Activated CD8-positive, alpha-beta T cell treated with anti-CD3 and anti-CD28 coated beads for 36 hours (primary cell): ENCODE measurements at places on chromosomes 7 and 10.

GRCh38 chr10:80662429-80663261 lies 124.9 kb downstream of the SH2D4B start:
- peak; percentile 81 for DNase-seq
- H3K27me3 ChIP-seq: peaks cover 21% of the 10 kb centered on the region
- H3K27ac ChIP-seq: no peak overlapping the region
- H3K4me3 ChIP-seq: peak overlapping the region; percentile 44
- H3K4me1 ChIP-seq: peaks cover 3% of the 10 kb centered on the region

DNA sequence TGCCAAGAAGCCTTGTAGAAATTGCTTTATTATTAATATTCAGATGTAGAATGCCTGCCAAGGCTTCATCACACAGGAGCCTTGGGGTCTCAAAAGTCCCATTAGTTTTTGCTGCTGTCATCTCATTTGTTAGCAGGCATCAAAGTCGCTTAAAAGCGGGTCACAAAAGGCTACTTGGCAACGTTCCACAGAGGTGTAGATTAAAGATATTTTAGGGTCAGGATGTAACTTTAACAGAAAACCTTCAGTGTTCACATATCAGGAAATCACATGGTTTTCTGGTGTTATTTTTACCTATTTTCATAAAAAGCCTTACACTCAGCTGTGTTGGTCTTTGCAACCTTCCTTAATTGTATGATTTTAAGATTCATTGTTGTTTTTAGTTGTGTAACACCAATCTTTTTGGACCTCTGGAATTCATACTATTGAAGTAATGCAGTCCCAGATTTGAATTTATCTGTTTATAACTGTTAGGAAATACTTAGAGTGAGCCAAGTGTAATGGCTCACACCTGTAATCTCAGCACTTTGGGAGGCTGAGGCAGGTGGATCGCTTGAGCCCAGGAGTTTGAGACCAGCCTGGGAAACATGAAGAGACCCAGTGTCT lies 65.3 kb downstream of the TET1 start:
- no peak for DNase-seq
- H3K27me3 ChIP-seq: no peaks in the 10 kb centered on the region
- H3K4me1 ChIP-seq: peaks cover 23% of the 10 kb centered on the region
- H3K27ac ChIP-seq: peak overlapping the region; percentile 49
- no peaks in the 10 kb centered on the region for H3K36me3 ChIP-seq

GRCh38 chr10:123855008-123855684 lies 36.5 kb downstream of the CPXM2 start:
- no peaks in the 10 kb centered on the region for H3K36me3 ChIP-seq
- no peaks in the 10 kb centered on the region for H3K4me1 ChIP-seq
- no peak overlapping the region for H3K4me3 ChIP-seq

DNA sequence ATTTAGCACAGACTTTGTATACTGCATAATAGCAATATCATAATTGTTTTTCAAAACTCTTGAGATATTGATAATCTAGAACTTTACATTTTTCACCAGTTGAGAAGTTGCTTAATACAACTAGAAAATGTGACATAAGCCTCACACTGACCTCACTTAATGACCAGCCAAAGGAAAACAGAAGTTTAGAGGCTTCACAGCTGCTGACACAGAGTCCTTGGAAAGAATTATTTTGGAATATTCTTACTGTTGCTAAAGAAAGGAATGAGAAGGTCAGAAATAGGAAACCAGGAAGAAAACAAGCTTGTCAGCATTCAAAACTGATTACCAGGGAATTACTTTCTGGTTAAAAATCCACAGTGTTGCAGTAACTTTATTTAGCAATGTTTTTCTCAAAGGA lies 35.5 kb upstream of the WASL start:
- H3K4me3 ChIP-seq: no peak overlapping the region
- H3K27me3 ChIP-seq: peaks cover 3% of the 10 kb centered on the region
- H3K36me3 ChIP-seq: no peaks in the 10 kb centered on the region
- no peaks in the 10 kb centered on the region for H3K4me1 ChIP-seq
- no peak for DNase-seq
- H3K27ac ChIP-seq: no peak overlapping the region

DNA sequence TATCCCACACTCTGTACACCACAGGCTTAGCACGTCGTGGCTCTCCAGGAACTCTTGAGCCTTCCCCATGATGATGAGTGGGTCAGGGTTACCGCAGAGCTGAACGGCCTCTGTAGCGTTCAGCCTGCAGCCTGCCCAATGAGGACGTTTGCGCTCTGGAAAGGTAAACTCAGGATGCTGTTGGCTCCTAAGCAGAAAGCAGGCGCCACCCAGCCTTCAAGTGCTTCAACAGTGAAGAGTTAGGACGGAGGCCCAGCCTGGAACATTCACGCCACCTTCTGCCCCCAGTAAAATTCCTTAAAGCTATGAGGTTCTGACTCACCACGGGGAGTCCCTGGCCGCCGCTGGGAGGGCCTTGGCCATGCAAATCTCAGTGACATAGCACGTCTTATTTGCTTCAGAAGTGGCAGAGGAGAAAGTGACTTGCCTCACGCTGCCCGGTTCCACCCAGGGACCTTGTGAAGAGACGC lies 161.5 kb upstream of the SH2B2 start:
- peak; percentile 35 for DNase-seq
- no peaks in the 10 kb centered on the region for H3K27me3 ChIP-seq
- H3K27ac ChIP-seq: no peak overlapping the region

DNA sequence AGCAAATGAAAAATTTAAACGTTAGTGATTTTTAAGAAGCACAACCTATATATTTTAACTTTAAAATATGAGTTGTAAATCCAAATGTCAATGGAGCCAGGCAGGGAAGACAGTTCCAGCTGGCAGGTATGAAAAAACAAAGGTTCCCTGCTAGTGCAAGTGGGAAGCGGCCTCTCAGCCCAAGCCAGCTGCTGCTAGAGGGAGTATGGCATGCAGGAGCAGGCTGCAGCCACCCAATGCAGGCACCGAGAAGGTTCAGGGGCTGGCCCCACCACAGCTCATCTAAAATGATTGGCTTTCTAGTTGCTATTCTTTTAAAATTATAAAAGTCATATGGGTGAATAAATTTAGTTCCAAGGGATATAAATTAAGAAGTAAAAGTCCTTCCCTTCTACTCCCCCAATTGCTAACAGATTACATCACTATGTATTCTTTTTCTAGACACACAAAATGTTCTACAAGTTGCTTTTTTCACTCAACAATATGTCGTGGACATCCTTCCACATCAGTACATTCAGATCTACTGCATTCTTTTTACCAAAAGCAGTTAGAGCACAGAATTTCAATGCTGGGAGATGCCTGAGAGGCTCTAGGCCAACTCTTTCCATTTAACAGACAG lies 69.3 kb downstream of the SGMS1 start:
- no peak for DNase-seq
- H3K4me3 ChIP-seq: no peak overlapping the region
- H3K27ac ChIP-seq: no peak overlapping the region
- H3K4me1 ChIP-seq: peaks cover 16% of the 10 kb centered on the region

DNA sequence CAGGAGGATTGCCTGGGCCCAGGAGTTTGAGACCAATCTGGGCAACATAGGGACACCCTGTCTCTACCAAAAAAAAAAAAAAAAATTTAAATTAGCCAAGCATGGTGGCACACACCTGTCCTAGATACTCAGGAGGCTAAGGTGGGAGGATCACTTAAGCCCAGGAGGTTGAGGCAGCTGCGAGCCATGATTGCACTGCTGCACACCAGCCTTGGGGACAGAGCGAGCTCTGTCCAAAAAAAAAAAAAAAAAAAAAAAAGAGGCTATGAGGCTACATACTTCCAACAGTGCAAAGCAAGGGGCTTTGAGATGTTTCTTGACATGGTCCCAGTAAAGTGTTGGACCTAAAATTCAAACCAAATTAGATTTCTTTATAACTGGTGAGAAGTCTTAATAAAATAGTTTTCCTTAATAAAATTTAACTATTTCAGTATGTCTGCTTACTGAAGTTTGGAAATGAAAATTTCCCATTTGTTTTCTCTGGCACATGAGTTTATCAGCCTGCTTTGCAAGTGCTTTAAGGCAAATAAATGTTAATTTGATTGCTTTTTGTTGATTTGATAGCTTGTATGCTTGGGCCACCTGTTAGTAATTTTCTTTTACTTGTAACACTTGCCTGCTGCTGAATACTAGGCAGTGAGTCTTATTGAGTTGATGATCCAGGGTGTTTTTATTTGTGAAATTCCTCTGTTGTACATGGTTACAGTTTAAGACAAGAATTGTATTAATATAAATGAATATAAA lies 16.1 kb downstream of the CALU start:
- no peaks in the 10 kb centered on the region for H3K27me3 ChIP-seq
- H3K36me3 ChIP-seq: peaks cover 36% of the 10 kb centered on the region
- no peak for DNase-seq
- no peak overlapping the region for H3K4me3 ChIP-seq

DNA sequence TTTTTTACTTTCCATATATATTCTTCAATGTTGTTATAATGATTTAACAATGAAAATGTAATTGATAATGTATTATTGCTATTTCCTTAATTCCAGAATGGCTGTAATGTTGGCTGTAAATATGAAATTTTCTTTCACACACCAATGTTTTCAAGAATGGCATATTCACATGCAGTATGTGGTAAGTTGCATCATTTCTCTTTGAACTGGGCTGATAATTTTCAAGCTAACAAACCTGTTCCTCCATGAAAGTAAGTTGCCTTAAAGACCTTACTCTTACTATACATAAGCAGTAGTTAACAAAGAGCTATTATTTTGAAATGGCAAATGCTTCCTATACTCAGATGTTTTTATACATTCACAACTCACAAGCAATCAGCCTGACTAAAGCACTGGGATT lies 154.5 kb downstream of the TMEM168 start:
- no peak for DNase-seq
- H3K4me1 ChIP-seq: no peaks in the 10 kb centered on the region
- H3K36me3 ChIP-seq: no peaks in the 10 kb centered on the region
- peaks cover 4% of the 10 kb centered on the region for H3K27me3 ChIP-seq

- peaks cover 41% of the 10 kb centered on the region for H3K4me1 ChIP-seq
- no peaks in the 10 kb centered on the region for H3K27me3 ChIP-seq
- H3K4me3 ChIP-seq: no peak overlapping the region
- DNase-seq: no peak
These were observed 75.1 kb downstream of the SHOC2 start for GRCh38 chr10:110994406-110995086.

GRCh38 chr7:40827222-40828085 lies 692.6 kb downstream of the SUGCT start:
- H3K4me1 ChIP-seq: no peaks in the 10 kb centered on the region
- no peak for DNase-seq
- H3K27me3 ChIP-seq: no peaks in the 10 kb centered on the region
- no peak overlapping the region for H3K4me3 ChIP-seq
- H3K36me3 ChIP-seq: no peaks in the 10 kb centered on the region

- H3K4me3 ChIP-seq: no peak overlapping the region
- H3K27me3 ChIP-seq: no peaks in the 10 kb centered on the region
- H3K36me3 ChIP-seq: no peaks in the 10 kb centered on the region
- no peaks in the 10 kb centered on the region for H3K4me1 ChIP-seq
These were observed 104.0 kb downstream of the PARP12 start for GRCh38 chr7:139958599-139959284.

GRCh38 chr7:14021069-14021468 lies 31.6 kb upstream of the ETV1 start:
- H3K4me3 ChIP-seq: no peak overlapping the region
- no peaks in the 10 kb centered on the region for H3K4me1 ChIP-seq
- H3K27me3 ChIP-seq: no peaks in the 10 kb centered on the region
- H3K36me3 ChIP-seq: no peaks in the 10 kb centered on the region

DNA sequence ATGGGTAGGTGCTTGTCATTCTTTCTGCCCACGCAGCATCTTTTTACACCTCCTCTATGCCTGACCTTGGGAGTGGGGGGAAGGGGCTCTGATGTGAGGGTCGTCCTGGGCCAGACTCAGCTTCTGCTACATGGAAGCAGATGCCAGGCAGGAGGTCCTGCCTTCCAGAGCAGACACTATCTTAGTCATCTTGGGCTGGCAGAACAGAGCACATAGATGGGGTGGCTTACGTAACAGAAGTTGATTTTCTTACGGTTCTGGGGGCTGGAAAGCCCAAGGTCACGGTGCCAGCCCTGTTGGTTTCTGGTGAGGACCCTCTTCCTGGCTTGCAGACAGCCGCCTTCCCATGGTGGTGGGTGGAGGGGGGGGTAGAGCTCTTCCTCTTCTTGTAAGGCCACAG lies 159.0 kb downstream of the PRKAG2 start:
- H3K4me3 ChIP-seq: no peak overlapping the region
- H3K4me1 ChIP-seq: no peaks in the 10 kb centered on the region
- H3K36me3 ChIP-seq: no peaks in the 10 kb centered on the region
- no peak overlapping the region for H3K27ac ChIP-seq
- H3K27me3 ChIP-seq: no peaks in the 10 kb centered on the region

- DNase-seq: no peak
- H3K27ac ChIP-seq: no peak overlapping the region
- H3K36me3 ChIP-seq: no peaks in the 10 kb centered on the region
- H3K4me1 ChIP-seq: no peaks in the 10 kb centered on the region
These were observed 608 bp downstream of the AKR1B10 start for GRCh38 chr7:134527979-134528371.

DNA sequence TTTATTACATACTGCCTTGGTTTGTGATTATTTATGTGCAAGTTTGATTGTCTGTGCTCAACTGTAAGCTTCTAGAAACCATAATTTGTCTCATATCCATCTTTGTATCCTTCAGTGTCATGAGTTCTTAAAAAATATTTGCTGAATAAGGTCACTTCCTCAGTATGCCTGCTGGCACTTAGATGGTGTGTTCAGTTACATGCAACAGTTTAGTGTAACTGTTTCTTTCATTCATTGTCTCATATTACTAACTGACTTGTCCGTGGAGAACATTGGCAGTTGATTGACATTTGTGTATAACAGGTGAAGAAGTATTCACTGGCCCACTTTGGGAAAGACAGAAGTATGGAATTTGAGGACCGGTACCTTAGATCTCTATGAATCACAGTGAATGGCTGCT lies 236.9 kb downstream of the PRKG1 start:
- H3K27ac ChIP-seq: no peak overlapping the region
- no peak for DNase-seq
- no peak overlapping the region for H3K4me3 ChIP-seq
- H3K36me3 ChIP-seq: no peaks in the 10 kb centered on the region
- no peaks in the 10 kb centered on the region for H3K27me3 ChIP-seq

DNA sequence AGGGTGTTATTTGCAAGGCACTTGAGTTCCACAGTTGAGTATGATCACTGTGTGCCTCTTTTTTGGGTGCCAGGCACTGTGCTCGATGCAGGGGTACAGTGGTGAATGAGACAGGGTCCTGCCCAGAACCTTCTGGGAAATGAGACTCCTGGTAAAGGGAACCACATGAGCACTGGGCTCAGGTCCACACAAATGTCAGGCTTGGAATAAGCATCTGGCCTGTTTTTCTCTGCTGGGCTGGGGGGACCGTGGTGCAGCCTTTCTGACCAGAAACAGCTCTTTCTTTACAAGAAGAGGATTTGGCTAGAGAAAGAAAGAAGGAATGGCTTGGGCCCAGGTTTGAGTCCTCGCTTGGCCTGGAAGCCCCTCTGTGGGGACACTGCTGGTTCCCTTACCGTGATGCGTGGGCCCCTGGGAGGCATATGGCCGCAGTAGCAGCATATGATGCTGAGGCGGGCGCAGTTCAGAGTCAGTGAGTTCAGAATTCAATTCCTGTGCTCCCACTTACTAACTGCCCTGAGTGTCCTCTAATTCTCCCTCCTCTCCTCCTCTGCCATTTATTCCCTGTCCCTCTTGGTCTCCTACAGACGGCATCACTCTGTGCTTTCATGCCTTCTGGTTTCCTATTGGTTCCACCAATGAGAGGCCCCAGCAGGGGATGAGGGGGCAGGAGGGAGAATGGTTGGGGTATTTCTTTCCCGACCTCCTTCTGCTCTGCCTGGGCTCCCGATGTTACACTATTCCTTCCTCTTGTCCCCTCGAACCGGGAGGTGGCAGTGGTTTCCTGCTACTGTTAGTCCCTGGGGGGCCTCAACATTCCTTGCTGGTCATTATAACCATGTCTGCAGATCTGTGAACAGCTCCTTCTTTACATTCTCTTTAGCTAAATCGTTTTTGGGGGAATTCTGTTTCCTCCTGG lies 9.6 kb upstream of the KCP start:
- no peak overlapping the region for H3K27ac ChIP-seq
- H3K4me1 ChIP-seq: peaks cover 4% of the 10 kb centered on the region
- H3K27me3 ChIP-seq: peaks cover 14% of the 10 kb centered on the region
- DNase-seq: no peak
